Stimulated activated naive CD4-positive, alpha-beta T cell (primary cell): ENCODE measurements at places on chromosomes 12 and 14.

DNA sequence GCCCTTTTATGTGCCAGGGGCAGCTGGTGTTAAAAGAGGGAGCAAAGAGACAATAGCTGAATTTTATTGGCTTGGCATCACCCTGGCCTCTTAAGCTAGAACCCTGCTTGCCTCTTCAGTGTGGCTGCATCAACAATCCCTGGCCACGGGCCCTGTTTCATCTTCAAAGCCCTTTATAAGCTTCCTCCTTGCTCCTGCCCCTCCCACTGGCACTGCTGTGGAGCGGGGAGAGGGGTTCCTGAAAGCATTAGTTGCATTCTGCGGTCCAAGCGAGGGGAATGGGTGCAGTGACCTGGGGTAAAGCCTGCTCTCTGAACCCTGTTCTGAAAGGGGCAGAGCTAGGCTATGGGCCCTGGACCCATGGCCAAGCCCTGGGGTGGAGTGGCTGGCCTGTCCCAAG lies 220 bp upstream of the KRT83 start:
- DNase-seq: no peak

GRCh38 chr12:62922539-62922938 lies 12.4 kb downstream of the PPM1H start:
- DNase-seq: no peak

- no peak for DNase-seq
Observed at GRCh38 chr12:89334548-89335169, 17.6 kb downstream of the DUSP6 start.

DNA sequence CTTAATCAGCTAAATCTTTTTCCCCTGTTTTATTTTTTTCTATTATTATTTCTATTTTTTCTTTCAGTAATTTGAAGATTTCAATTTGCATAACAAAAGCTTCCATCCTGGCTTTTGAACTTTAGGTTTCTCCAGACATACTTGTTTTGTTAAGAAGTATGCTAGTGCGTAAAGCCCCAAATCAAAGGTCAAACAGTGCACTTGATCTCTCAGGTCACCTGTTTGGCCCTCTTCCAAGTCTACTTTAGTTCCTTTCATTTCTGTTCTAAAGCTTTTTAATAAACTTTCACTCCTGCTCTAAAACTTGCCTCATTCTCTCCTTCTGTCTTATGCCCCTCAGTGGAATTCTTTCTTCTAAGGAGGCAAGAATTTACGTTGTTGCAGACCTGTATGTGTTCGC lies 54.6 kb upstream of the ATXN7L3B start:
- no peak for DNase-seq

DNA sequence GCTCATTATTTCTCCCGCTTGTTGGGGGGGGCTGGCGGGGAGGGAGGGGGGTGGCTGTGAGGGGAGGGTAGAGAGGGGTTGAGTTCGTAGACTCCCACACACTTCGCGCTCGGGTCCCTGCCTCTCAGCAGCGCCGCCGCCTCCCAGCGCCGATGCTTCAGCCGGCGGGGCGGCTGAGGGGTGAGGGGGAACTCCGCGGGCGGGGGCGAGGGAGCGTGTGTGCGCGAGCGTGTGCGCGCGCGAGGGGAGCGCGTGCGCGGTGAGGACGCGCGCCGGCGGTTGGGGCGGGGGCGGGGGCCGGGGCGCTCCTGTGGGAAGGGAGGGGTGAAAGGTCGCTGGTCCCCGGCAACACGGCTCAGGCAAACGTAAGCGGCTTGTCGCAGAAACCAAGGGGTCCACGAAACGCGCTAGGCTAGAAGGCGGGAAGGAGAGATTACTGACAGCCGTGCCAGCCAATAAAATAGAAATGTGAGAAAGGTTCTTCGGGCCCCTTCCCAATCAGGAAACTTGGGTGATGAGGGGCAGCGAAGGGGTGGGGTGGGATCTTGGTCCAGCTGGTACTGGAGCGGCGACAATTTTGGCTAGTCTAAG lies 343 bp upstream of the NOVA1 start:
- no peak for DNase-seq
